Stimulated activated CD8-positive, alpha-beta memory T cell treated with anti-CD3 and anti-CD28 coated beads, Interleukin-7, amount 100 ng/mL, for 48 hours (primary cell): ENCODE measurements at places on chromosomes 2 and 18.
A peak's percentile ranks its signal among the peaks of the same experiment; 100 is the strongest.

- peak; percentile 2 for DNase-seq
Observed at GRCh38 chr2:32064021-32064601, 755 bp downstream of the SPAST start.

DNA sequence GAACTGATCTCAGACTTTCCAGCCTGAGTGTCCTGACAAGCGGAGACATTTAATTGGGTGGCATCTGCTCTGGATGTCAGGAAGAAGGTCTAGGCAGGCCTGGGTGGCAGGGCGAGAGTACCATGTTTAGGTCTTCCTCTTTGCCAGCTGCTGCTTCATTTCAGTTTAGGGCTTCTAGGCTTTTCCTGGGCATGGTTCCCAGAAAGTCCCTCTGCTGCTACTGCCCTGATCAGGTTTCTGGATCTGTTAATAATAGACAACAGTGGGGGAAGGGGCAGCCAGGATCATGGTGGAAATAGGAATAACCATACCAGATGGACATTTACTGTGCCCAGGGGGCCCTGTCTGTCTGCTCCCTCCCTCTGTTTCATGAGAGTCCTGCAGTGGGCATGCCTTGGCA is 2.3 kb upstream of the PLCD4 start:
- no peak for DNase-seq

GRCh38 chr2:72367530-72368225 is 220.0 kb upstream of the CYP26B1 start:
- no peak for DNase-seq

DNA sequence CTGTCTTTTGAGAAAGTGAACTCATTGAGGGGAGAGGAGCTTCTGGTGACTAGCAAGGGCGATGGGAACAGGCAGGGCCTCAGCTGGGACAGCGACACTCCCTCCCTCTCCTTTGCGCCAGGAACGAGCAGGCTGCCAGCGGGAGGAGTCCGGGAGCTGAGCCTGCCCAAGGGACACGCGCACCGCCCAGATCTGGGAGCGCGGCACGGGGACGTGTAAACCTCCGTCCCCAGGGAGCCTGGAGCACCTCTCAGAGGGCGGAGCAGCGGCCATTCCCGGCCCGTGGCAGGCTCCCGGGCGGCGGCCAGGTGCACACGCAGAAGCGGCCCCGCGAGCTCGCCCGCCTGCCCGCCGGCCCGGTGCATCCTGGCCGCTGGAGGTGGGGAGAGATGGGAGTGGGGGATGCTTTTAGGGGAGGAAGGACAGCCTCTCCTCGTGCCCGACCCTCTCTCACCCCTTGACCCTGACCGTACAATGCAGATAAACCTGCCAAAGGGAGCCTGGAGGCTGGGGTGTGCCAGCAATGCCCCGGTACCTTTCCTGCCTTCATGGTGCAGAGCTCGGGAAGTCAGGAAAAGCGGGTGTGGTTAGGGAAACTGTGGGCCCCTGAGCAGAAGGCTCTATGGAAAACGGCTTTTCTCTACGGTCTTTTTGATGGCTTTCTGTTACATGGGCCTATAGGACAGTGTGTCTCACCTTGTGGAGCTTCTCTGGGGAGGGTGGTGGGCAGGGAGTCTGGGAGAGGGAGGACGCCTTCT is 2.2 kb downstream of the AQP4 start:
- no peak for DNase-seq

DNA sequence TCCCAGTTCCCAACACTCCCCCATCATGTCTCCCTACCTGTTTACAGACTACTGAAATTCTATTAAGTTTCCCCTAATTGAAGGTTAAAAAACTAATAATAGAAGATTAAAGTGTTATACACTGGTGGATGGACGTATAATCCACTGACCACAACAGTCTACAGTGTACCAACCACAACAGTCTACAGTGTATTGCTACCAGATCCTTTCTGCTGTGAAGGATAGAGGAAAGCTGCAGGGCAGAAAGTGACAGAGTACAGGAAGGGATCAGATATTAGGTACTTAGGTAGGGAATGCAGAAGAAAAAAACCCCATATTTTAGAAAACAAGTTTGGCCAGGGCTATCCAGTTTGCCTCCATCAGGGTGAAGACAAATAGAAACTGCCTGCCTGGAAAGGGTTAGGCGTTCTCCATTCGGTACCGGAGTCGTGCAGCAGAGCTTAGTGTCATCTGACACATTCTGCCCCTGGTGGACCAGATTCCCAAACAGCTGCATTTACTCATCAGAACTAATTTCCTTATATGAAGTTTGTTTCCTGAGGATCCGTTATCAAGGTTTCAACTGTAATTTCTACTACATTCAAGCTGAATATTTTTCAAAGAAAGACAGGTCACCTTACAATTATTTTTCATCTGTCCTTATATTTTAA is 49.9 kb downstream of the KLF7 start:
- no peak for DNase-seq

- DNase-seq, result peak; percentile 19
Observed at GRCh38 chr2:234071664-234072063, 21.2 kb downstream of the SPP2 start.

GRCh38 chr2:63777816-63778215 is 63.9 kb upstream of the UGP2 start:
- no peak for DNase-seq

GRCh38 chr18:48948112-48949049 is 2.4 kb downstream of the SMAD7 start:
- DNase-seq, result no peak

DNA sequence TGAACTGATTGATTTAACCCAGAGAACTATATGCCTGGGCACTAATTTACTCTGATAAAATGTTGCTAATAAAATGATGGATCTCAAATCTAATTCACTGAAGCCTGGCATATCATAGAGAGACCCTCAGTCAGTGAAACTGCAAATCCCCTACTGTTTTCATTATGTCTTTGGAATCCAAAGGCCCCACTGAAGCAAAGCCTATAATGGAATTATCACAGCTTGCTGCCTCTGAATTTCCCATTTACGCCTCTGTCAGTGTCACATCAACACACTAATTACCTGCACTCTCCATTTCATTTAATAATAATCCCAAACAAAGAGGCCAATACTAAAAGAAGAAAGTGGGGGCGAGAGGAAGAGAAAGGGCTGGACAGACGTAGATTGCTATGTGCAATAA is 470.9 kb downstream of the MBD2 start:
- DNase-seq, result no peak

DNA sequence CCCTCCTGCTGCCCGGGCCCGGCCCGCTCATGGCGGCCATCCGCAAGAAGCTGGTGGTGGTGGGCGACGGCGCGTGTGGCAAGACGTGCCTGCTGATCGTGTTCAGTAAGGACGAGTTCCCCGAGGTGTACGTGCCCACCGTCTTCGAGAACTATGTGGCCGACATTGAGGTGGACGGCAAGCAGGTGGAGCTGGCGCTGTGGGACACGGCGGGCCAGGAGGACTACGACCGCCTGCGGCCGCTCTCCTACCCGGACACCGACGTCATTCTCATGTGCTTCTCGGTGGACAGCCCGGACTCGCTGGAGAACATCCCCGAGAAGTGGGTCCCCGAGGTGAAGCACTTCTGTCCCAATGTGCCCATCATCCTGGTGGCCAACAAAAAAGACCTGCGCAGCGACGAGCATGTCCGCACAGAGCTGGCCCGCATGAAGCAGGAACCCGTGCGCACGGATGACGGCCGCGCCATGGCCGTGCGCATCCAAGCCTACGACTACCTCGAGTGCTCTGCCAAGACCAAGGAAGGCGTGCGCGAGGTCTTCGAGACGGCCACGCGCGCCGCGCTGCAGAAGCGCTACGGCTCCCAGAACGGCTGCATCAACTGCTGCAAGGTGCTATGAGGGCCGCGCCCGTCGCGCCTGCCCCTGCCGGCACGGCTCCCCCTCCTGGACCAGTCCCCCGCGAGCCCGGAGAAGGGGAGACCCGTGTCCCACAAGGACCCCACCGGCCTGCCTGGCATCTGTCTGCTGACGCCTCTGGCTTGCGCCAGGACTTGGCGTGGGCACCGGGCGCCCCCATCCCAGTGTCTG is 767 bp downstream of the RHOB start:
- DNase-seq, result no peak

GRCh38 chr2:148922776-148923475 is 47.9 kb downstream of the KIF5C start:
- DNase-seq, result no peak

DNA sequence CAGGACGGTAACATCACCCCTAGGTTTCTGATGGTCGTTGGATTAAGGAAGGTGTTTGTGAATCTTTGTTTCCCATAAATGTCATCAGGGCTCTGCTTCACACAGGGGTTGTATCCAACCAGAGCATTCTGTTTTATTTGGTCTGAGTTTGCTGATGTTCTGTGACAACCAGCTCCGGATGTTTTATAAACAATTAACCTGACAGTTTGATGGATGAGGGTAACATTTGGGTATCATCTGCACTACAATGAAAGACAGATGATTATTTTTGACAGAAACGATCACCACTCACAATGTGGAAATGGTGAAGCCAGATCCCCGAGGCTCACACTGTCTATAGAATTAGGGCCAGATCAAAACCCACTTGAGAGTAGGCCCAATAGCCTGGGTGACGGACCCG is 107.1 kb downstream of the CDC42EP3 start:
- no peak for DNase-seq

- DNase-seq, result no peak
Observed at GRCh38 chr2:146602856-146603255, 1242.0 kb upstream of the ACVR2A start.

- DNase-seq, result no peak
Observed at GRCh38 chr2:24892928-24893327, 27.1 kb downstream of the ADCY3 start.

- DNase-seq, result no peak
Observed at GRCh38 chr18:23247896-23248295, 112.6 kb downstream of the CABLES1 start.

GRCh38 chr2:108316461-108317258 is 28.0 kb downstream of the SULT1C2 start:
- DNase-seq, result no peak

DNA sequence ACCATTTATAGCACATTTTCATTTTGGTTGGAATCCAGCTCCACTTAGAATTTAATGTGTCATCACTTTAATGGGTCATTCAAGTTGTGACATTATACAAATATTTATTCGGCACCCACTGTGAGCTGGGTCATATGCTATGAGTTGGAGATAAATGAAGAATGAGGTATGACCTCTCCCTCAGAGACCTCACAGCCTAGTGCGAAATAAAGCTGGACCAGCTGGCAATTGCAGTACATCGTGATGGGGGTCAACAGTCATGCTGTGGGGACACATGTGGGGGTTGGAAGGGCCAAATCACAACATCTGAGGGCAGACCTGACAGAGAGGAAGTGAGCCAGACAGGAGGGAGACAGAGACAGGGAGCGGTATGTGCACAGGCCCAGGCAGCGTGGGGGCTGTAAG is 175.4 kb downstream of the MAIP1 start:
- DNase-seq, result no peak

GRCh38 chr2:233079473-233079877 is 19.3 kb downstream of the INPP5D start:
- no peak for DNase-seq
